D341Med (cell line): ENCODE measurements at places on chromosomes 5 and 9.

DNA sequence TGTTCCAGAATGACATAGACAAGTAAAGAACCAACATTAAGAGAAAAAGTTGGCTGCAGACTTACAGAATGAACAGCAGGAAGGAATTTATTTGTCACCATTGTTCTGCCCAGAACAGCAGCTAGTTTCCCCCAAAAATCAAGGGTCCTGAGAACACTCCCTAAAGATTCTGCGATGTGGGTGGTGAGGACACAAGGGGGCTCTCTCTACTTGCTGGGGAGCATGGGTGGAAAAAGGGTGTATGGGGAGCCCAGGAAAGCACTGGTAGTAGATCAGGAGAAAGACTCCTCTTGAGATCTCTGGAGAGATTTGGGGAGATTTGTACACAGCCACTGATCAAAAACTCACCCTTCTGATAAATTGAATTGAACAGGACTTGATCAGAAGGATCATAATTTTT is 316.5 kb downstream of the KCTD16 start:
- no peak for DNase-seq

DNA sequence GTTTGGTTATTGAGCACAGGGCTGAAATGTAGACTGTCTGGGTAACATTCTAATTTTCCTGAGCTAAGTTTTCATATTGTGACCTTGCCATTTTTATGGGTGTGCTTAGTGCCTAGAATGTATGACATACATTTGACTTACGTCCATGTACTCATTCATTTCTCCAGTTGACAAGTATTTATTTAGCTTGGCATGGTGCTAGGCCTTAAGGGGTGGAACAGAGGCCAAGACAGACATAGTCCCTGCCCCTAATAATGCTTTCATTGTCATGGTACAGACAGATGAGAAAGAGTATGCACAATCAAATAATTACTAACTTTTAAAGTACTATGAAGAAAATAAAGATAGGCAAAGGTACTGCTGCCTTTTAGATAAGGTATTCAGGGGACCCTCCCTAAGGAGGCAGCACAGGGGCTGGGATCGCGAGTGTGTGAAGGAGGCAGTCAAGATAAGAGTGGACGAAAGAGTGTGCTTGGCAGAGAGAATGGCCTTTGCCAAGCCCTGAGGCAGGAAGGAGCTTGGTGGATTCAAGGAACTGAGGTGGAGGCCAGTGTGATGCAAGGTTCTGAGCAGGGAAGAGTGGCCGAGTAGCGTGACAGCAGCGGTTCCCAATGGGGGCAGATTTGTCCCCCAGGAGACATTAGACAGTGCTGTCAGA is 128.0 kb downstream of the PIP5K1B start:
- no peak for DNase-seq

DNA sequence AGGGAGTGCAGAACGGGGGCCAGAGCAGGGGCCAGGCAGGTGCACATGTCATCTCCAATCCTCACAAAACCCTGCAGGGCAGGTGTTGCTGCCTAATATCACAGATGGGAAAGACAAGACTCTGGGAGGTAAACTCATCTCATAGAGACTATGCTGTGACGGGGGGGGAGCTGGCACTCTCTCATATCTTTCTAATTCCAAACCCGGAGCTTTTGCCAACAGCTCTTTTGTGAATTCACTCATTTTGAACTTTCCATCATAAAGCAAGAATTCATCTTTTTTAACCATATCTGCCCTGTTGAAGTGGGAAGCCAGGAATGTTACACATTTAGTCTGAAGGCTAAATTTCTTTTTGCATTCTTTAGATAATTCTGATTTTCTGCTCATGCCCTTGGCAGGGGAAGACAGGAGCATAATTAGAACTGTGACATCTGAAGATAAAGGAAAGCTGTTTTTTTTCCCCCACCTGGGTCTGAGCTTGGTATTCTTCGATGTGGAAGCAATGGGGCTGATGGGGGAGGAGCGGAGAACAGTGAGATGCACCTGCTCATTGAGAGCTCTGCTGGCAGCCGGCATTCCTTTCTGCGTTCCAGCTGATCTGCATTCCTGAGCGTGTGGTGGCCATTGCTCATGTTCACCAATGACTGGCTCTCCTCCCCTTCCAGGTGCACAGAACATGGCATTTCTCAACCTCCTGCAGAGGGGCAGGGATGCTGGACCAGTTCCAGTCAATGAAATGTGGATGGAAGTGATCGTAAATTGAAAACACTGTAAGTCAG is 159.2 kb downstream of the NSG2 start:
- DNase-seq: no peak

- no peak for DNase-seq
Observed at GRCh38 chr5:154756009-154756867, 1.1 kb downstream of the LARP1 start.

GRCh38 chr5:142897328-142897727 is 127.2 kb downstream of the ARHGAP26 start:
- DNase-seq: no peak
